Uterine smooth muscle cell (primary cell): ENCODE measurements at places on chromosomes 5 and 9. TPM values are rescaled to one million over a fixed set of nuclear protein-coding genes. Genes with fewer than 3 reads are reported as not detected.

FAF2 gene
- 36.5 and 38.3 TPM in 2 replicates for total RNA-seq

EIF4EBP3 gene
- total RNA-seq: 0.77 and 1.1 TPM in 2 replicates

PAPPA gene
- total RNA-seq: 8.1 and 23.5 TPM in 2 replicates

DPP7 gene
- total RNA-seq: 45.3 and 86.1 TPM in 2 replicates

TSTD2 gene
- 15.1 and 19.5 TPM in 2 replicates for total RNA-seq

OR1Q1 gene
- not detected in 2 replicates for total RNA-seq

CCIN gene
- total RNA-seq: 5.9 and 8.5 TPM in 2 replicates

ZNF354C gene
- 9.4 and 10.0 TPM in 2 replicates for total RNA-seq

PCDHGA12 gene
- total RNA-seq: 15.5 and 21.5 TPM in 2 replicates

PAEP gene
- total RNA-seq: not detected in 2 replicates

CAVIN4 gene
- total RNA-seq: 0.89 and 1.6 TPM in 2 replicates

CAMK2A gene
- 1.4 and 1.8 TPM in 2 replicates for total RNA-seq
